Pulmonary artery endothelial cell (primary cell): ENCODE measurements at places on chromosomes 13 and 19.

DNA sequence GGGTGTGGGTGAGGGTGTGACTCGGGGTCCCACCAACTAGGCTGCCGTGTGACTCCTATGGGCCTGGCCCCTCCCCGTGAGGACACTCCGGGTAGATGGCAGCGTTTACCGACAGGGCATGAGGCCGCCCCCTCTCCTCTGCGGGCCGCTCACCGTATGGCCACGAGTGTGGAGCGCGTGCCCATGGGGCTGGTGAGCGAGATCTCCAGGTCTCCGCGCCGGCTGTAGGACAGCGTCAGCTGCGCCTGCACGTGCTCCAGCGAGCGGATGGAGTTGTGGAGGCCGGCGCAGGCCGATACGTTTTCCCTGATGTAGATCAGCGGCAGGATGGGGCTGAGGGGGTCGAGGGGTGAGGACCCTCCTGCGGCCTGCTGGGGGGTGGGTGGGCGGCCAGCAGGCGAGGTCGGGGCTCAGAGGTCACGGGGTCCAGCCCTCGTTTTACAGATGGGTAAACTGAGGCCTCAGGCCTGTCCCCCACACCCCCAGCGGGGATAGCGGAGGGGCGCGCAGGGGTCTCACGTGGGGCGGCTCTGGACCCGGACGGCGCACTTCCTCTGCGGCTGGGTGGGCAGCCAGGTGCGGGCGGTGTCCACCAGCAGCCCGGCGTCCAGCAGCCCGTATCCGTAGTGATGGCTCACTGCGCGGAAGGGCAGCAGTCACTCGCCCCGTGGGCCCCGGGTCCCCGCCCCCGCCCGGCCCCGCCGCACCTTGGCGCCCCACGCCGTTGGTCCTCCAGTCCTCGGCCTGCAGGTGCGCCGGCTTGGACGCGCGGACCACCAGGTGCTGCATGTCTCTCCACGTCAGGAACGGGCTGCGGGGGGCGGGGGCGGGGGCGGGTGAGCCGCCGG, 4.3 kb upstream of the C19orf25 start:
- DNase-seq, result no peak

DNA sequence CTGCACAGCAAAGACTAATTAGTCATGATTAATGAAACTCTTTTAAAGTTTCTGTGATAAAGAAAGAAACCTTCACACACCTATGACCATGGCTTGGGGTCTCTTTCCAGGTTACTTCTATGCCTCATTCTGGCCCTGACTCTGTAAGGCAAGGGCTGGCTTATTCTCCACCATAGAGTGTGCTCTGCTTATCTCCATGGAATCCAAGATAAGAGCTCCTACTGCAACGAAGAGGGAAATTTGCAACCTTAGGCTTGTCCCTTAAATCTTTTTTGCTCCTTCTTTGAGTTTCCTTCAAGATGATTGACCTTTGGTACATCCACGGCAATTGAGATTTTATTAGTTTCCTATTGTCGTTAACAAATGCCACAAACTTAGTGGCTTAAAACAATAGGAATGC, 239.9 kb downstream of the SPRY2 start:
- DNase-seq, result no peak

DNA sequence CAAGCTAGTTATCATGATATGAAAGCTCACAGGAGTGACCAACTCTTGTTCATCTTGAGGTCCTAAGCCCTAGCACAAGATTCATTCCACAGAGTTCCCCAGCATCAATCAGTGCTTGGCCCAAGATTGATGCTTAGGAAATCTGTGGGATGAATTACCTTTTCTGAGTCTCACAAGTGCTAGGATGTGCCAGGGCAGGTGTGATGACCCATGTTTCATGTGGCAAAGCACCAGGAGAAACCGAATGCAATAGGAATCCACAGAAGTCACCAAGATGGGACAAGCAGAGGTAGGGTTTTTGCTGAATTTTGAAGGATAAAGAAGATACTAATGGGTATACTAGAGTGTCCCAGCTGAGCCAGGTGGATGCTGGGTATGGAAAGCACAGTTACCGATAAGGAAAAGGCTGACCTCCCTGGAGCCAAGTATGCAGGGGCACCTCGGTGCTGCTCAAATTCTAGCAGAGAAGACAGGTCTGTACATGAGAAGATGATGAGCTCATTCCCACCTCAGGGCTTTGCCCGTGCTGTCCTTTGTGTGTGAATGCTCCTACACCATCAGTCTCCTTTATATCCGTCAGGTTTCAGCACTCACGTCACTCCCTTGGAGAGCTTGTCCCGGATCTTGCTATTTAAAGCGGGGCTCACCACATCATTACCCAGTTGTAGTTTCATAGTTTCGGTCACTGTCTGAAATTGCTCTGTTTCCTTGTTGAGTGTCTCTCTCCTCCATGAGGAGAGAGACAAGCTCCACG, 168.9 kb upstream of the TSC22D1 start:
- no peak for DNase-seq

DNA sequence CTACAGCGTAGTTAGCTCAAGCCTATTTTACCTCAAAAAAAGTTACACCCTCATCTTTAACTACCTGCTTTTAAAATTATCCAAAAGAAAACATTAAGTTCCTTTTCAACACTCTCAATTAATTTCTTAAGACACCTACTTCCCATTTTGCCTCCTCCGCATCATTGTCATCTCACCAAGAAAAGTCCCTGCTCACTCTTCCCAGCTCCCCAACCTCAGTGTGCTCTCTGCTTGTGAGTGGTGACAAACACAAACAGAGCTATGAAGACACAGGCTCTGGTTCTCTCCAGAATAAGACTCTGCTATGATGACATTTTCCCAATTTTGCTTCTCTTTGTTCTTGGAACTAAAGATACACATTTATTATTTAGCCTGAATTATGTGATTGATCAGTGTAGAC, 385.1 kb upstream of the HTR2A start:
- no peak for DNase-seq
